ENCODE measurements at places on chromosomes 2 and 18.

DNA sequence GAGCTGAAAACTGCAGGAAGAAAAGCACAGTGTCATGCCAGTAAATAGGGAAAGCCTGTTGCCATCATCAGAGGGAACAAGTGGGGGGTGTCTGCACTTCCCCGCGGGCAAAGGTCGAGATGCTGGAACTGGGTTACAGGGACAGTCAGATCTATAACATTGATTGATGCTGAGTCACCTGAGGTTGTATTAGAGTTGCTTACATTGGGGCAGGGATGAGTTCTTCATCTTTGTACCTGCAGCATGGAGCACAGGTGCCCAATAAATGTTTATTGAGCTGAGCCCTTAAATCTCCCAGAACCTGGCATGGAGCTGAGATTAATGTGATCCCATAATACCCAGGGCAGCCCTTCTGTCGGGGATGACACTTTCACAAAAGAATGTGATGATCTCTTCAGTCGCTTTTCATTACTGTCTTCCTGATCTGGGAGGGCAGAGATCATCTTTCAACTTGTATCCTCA, 5.9 kb upstream of the RNF152 start:
- no peak for DNase-seq

- no peak for DNase-seq
Observed at GRCh38 chr2:202808754-202809153, 62.8 kb downstream of the ICA1L start.

DNA sequence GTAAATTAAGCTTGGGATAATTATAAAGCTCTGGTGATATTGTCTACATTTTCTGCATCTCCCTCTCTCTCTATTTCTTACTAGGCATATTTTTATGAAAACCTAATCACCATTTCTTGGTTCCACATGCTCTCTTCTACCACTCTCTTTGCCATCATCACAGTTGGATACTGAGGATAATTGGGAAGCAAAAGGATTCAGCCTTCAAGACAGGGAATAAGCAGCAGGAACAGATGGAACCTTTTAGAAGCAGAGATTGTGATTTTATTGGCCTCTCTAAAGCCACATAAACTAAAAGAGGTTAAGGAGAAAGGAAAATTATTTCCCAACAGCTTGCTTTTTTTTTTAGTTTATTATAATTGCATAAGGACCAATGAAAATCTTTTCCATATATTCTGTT, 226.3 kb upstream of the SPHKAP start:
- no peak for DNase-seq

GRCh38 chr2:11922294-11922693, 175.9 kb downstream of the LPIN1 start:
- no peak for DNase-seq

- no peak for DNase-seq
Observed at GRCh38 chr2:234098681-234099080, 48.2 kb downstream of the SPP2 start.

- DNase-seq = no peak
Observed at GRCh38 chr2:171524018-171524401, 1.7 kb downstream of the CYBRD1 start.

DNA sequence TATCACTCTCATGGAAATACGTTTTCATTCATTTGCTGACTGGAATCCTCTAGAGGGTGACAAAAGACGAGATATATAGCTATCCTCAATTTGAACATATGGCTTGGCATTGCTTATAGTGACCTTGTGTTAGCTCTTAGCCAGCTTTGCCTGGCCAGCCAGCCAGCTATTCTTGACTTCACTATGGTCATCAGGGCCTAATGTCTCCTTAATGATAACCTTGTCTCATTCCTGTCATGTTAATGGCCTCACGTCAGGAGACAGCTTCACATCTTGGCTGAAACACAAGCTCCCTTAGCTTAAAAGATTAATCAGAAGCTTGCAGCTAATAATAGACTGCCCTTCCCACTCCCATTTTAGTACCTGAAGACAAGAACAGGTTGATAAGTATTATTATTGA, 1517.5 kb upstream of the PIK3C3 start:
- no peak for DNase-seq

- DNase-seq = no peak
Observed at GRCh38 chr2:186503827-186504606, 18.0 kb downstream of the ZC3H15 start.

All from activated effector memory CD4-positive, alpha-beta T cell treated with anti-CD3 and anti-CD28 coated beads, Interleukin-2, amount 50 U/mL, for 16 hours (primary cell).